ENCODE measurements at places on chromosomes 2 and 18.

DNA sequence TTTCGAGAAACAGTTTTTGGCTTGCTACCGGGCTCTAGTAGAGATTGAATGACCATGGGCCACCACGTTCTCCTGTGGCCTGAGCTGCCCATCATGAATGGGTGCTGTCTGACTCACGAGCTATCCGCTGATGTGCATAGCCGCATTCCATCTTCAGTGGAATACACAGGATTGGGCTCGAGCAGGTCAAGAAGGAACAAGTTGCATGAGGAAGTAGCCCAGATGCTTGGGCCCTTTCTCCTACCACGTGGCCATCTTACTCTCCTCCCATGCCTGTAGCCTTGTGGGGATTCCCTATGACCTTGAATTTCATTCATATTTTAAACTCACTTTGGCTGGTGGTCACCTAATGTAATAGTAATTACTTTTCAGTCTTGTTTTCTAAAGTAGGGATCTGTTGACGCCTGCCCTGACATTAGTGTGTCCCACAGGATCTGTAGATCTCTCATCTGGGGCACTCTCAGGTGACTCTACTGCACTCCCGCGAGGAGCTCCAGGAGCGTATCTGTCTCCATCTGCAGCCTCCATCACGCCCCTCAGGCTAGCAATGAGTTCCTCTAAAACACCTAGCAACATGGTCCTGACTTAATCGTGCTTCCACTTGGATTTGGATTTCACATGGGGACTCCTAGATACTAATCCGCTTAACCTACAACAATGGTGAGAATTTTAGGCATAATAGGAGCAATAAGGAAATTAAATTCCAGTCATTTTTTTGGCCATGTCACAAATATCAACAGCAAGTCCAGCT, 67.8 kb downstream of the PSMG2 start:
- DNase-seq, result no peak

DNA sequence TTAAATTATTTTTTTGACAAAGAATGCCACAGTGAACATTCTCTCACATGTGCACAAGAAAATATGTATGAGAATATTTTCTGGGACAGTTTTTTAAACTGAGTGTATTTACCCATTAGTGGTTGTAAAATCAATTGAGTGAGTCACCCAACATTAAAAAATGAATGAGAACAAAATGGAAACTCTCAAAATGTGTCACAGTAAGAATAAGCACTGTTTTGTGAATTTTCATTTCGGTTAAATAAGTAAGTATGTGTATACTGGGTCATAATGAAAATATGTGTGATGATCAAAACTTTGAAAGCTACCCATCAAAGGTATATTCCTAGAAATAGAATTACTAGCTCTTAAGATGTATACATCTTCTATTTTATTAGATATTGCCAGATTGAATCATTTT, 11.6 kb downstream of the BABAM2 start:
- no peak for DNase-seq

- DNase-seq, result no peak
Observed at GRCh38 chr2:30777661-30778505, 29.4 kb downstream of the CAPN13 start.

GRCh38 chr2:183927406-183928325, 670.7 kb upstream of the ZNF804A start:
- DNase-seq, result no peak

GRCh38 chr2:127187831-127188230, 32.3 kb downstream of the CYP27C1 start:
- DNase-seq, result no peak

GRCh38 chr2:8178911-8179310, 502.9 kb upstream of the ID2 start:
- no peak for DNase-seq
